ENCODE measurements at places on chromosomes 16 and 17.

DNA sequence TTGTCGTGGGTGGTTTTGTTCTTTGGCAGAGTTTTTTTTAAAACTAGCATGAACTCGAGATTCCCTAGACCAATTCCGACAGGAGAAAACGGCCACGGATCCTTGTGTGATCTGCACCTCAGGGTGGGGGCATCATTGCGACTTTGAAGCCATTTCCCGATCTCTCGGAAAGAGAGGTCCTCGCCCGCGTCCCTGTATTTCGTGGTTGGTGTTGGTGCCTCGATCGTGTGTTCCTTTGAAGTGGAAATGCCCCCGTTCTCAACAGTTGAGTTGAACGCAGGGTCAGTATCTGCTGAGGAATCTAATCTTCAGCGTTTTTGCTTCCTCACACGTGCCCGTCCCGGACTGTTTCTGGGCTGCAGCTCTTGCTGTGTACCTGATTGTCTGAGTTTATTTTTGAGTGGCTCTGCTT, 1.1 kb downstream of the CRAMP1 start:
- no peak for DNase-seq

DNA sequence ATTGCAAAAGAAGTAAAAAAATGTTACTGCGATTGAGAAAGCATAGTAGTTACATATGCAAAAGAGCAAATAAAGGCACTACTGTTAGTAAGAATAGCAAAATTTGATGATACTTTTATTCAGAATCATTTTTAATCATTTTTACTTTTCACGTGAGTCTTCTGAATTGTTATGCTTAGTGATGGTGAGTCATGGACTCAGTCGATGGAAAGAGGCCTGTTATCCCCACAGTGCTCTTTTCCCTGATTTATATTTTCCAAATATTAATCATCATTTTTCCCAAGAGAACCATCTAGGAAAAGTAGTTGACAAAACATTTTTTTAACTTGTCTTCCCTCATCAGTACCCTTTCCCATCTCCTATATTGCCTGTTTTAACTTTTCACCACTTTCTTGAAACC, 181.1 kb downstream of the CHD9 start:
- no peak for DNase-seq

DNA sequence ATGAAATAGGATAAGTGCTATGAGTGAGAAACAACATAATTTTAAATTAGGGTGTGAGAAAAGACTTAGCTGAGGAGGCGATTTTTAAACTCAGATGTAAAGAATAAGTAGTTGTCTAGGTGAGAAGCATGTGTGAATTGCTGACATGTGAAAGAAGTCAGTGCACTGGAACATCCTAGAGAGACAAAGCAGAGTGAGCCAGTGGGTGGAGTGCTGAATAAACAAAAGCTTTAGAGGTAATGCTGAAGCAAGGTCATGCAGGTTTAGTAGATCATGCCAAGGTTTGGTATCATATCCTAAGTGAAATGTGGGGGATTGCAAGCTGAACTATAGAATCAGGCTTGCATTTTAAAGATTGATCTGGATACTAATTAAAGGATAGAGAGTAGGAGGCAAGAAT, 89.4 kb downstream of the KIF2B start:
- DNase-seq, result no peak

GRCh38 chr17:20095336-20096080, 86.3 kb downstream of the SPECC1 start:
- no peak for DNase-seq

GRCh38 chr16:17222871-17223401, 247.8 kb downstream of the XYLT1 start:
- no peak for DNase-seq

GRCh38 chr17:38906460-38907228, 18.8 kb upstream of the LASP1NB start:
- no peak for DNase-seq

DNA sequence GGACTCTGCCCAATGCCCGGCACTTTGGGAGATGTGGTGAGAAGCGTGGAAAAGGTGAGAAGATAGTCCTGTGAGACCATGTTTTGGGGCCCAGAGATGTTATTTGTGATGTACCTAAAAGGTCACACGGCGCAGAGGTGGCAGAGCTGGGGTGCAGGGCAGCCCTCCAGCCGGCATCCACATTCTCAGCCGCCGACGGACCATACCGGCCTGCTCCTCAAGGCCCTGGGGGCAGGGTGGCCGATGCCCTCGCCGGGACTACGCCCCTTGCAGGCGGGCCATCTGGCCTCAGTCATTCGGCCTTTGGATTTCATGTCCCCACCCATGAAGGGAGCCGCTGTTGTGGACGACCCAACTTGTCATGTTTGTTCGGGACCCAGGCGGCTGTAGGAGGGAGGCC, 131.4 kb upstream of the GSE1 start:
- DNase-seq, result no peak

DNA sequence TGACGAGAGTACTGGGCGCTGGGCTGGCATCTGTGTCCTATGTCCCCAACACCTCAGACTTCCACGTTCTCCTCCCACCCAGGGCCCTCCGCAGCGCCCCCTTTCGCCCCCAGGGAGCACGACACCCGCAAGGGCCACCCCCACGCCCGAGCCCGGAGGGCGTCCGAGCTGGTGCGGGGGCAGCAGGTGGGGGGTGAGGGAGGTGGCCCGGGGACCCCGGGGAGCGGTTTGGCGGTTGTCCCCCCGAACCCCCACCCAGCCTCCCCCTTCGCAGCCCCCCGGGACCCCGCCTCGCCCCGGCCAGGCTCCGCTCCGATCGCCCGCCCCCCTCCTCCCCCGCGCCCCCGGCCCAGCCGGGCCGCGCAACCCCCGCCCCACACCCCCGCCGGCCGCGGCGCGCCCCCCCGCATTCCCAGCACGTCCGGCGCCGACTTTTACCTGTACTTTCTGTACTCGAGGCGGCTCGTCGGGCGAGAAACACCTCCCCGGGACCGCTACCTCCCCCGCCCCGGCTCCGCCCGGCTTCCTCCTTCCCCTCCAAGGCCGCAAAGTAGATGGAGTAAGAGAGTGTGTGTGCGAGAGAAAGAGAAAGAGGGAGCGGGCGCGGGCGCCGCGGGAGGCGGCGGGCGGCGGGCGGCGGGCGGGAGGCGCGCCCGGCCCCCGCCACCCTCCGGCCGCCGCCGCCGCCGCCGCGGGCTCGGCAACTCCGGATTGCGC, 901 bp downstream of the CDYL2 start:
- DNase-seq, result peak; percentile 23

GRCh38 chr16:26267641-26268040, 575.9 kb downstream of the HS3ST4 start:
- DNase-seq, result no peak

GRCh38 chr16:49081554-49081953, 200.1 kb downstream of the CBLN1 start:
- no peak for DNase-seq

DNA sequence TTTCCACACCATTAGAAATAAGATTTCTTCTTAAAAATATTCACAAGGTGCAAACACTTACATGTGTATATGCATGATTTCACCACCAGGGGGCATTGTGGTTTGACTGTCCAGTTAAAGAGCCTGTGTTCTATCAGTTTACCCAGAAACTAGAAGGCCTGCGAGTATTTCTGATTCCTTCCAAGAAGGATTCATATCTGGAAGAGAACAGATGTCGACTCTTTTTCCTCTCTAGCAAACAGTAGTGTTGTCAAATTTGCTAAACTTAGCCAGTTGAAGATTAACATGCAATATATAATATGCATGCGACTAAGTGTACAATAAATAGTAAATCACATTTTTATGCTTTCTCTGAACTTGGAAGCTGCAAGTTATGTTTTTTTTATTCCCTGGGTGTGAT, 404.1 kb downstream of the WWOX start:
- peak; percentile 6 for DNase-seq

- no peak for DNase-seq
These were observed 1.8 kb upstream of the PLSCR3 start for GRCh38 chr17:7396147-7396546.

GRCh38 chr16:79653373-79653891, 52.9 kb upstream of the MAF start:
- DNase-seq, result no peak

GRCh38 chr16:89189358-89190025, 10.8 kb downstream of the SLC22A31 start:
- DNase-seq, result no peak

- DNase-seq, result no peak
These were observed 29.0 kb downstream of the TRPV2 start for GRCh38 chr17:16444258-16444886.

DNA sequence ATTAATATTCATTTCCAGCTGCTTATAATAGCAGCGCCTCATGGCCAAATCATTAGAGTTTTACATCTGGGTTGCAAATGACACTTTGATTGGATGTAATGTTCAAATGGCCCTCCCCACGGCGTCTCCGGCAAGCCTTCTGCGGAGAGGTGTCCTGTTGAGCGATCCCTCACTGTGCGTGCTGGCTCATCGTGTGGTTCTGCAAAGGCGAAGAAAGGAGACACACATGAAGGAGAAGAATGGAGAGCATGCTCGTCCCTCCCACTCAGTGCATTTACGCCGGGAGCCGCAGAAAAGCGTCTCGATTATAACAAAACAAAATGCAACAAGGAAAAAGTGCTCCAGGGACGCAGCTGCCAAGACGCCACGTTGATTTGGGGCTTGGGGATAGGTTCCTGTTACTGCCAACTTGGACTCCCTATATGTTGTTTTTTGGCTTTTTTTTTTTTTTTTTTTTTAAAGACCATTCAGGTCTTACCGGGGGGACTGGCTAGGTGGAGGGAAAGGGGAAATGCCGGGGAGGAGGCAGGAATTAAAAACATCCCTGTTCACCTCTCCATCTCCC, 117.6 kb downstream of the C16orf78 start:
- no peak for DNase-seq

DNA sequence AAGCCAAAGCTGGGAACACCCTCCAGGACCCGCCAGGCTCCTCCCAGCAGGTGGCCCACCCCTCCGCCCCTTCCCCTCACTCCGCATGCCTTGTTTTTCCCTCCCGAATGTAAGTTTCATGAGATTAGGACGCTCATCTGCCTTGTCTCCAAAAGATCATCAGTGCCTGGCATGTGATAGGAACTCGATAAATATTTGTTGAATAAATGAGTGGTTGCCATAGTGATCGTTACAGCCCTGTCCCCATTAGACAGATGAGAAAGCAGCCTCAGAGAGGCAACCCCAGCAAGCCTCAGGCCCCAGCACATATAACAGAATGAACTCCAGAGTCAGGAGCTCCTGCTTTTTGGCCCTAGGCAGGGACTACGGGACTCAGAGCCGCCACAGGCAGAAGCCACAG, 5.0 kb downstream of the CAMKK1 start:
- no peak for DNase-seq

DNA sequence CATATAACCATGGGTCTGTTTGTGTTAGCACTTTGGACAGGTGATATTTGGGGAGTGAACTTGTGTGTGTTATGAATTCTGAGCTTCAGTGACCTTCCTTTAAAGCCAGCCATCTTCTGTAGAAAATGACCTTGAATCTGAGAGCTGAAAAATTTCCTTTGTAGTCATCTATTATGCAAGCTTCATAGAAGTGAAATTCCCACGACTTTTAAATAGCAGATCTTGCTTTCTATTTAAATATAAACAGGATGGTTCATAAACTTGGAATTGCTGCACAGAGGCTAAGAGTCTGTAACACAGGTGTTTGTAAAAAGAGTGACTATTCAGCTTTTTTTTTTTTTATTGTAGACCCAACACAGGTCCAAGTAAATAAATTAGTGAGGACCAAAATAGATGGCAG, 85.5 kb downstream of the MARCHF10 start:
- no peak for DNase-seq

DNA sequence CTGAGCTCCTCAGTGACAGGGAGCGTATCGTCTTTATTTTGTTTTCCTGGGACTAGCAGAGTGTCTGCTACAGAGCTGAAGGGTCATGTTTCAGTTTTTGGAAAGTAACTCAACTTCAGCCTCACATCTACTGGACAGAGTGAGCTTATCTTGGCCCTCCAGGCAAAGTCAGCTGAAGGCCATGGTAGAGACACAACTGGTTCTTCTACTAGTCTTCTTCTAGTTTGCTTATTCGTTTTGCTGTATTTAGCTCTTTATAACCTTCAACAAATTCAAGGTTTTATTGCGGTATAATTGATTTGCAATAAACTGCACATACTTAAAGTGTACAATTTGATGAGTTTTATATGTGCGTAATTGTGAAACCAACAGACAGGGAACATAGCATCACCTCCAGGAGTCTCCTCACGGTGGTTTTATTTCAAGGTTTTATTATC, 6.1 kb upstream of the PRKCA start:
- no peak for DNase-seq

DNA sequence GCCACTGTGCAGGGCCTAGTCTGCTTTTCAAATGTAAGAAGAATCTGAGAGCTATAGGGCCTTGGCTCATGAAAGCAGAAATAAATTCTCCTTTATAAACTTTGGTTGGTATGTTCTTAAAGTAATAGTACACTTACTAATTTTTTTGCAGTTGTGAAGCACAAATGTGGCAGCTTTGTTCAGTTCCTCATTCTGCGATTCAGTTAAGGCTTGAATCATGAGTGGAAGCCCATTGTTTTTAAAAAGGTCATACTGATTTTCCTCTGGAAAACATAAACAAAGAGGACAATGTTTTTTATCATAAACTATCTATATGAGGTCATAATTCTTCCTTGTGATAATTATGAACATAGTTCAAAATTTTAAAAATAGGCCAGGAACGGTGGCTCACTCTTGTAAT, 23.6 kb upstream of the DYNC1LI2 start:
- no peak for DNase-seq

DNA sequence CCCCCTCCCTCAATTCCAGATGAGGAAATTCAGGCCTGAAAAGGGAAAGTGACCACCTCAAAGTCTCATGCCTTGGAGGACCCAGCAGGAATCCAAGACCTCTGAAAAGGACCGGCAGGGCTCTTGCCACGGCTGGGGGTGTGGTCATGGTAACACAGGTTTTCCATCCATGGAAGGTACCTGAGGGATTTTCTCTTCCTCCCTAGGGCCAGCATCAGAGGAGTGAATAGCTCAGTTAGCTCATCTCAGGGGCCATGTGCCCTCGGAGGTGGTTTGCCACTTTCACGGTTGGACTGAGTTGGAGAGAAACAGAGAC, 1.3 kb downstream of the CIITA start:
- DNase-seq, result no peak

- no peak for DNase-seq
These were observed 162.2 kb upstream of the KCNJ16 start for GRCh38 chr17:69912805-69913204.

DNA sequence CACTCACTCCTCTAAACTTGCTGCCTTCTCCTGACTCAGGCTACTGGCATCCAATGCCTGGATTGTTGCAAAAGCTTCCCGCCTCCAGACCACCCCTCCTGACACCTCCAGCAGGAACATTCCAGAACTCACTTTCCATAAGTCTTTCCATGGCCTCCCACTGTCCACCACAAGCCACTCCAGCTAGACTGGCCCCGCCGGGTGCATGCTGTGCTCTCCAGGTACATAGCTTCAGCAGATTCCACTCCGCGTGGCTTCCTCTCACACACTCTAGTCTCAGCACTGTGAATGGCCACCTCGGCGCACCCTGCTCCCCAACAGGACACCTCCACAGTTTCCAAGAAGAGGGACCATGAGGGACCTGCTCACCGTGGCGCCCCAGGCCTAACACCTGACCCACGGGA, 25.9 kb upstream of the FAAP100 start:
- no peak for DNase-seq

- DNase-seq, result no peak
These were observed 14.6 kb upstream of the CSNK1D start for GRCh38 chr17:82287868-82288801.

- DNase-seq, result no peak
These were observed 5.4 kb downstream of the NXPH3 start for GRCh38 chr17:49580981-49581647.

Measured in T-cell (primary cell).